Astrocyte (in vitro differentiated cells and primary cell): ENCODE measurements at places on chromosomes 16 and 17. TPM values are rescaled to one million over a fixed set of nuclear protein-coding genes. Genes with fewer than 3 reads are reported as not detected.

GRCh38 chr16:5621826-5622225 lies 524.2 kb upstream of the EEF2KMT start:
- DNase-seq = no peak

FBXO39 gene
- total RNA-seq = 0.93 and 1.2 TPM in 2 replicates

GRCh38 chr16:8627456-8627855 lies 6.0 kb downstream of the METTL22 start:
- no peak for DNase-seq

DNA sequence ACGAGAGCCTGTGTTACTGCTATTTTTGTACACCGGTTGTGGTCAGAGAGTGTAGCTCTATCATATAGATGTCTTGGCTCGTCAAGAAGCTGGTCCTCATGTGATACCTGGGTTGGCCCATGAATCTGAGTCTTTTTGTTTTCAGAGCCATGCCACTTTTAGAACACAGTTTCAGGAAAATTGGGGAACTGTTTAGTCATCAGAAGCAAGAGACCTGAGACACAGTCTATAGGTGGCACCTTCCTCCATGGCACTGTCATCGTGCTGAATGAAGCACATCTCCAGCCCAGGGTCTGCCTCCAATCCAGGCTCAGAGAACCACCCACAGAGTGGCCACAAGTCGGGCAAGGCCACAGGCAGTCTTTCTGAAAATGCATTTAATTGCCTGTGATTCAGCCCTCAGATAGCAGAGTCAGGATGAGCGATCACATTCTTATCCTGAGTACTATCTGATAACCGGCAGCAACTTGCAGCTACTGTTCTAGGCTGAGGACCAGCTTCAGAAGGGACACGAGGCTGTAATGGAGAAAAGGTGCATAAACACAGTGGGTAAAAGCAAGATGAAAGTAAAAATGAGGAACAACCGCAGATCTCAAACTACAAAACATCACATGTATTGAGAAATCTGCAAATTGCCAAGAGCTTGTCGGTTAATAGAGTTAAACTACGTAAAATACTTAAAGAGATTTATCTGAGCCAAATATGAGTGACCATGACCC lies 14.2 kb upstream of the HAPSTR1 start:
- peak; percentile 84 for DNase-seq

ITGA2B gene
- 0.31 and 0.68 TPM in 2 replicates for total RNA-seq

- DNase-seq = peak; percentile 47
These were observed 9.4 kb downstream of the HSPB9 start for GRCh38 chr17:42131981-42132432.

- peak; percentile 38 for DNase-seq
These were observed 448 bp downstream of the STAT5B start for GRCh38 chr17:42275527-42276358.

TLCD2 gene
- total RNA-seq = 5.9 and 6.0 TPM in 2 replicates

KRT31 gene
- total RNA-seq = not detected in 2 replicates

TBC1D3E gene
- not detected in 2 replicates for total RNA-seq
